T-helper 2 cell (primary cell): ENCODE measurements at places on chromosomes 5 and 9.

DNA sequence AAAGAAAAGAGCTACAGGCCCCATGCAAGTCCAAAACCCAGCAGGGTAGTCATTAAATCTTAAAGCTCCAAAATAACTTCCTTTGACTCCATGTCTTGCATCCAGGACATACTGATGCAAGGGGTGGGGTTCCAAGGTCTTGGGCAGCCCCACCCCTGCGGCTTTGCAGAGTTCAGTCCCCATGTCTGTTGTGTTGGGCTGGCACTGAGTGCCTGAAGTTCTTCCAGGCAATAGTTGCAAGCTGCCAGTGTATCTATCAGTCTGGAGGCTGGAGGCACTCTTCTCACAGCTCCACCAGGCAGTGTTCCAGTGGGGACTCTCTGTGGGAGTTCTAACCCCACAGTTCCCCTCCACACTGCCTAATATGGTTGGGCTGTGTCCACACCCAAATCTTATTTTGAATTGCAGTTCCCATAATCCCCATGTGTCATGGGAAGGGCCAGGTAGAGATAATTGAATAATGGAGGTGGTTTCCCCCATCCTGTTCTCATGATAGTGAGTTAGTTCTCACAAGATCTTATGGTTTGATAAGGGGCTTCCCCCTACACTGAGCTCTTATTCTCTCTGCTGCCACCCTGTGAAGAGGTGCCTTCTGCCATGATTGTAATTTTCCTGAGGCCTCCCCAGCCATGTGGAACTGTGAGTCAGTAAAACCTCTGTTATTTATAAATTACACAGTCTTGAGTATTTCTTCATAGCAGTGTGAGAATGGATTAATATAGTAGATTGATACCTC is 237.5 kb upstream of the ADRA1B start:
- DNase-seq = no peak

- no peak for DNase-seq
Measured at GRCh38 chr9:91782708-91783214, 167.3 kb downstream of the ROR2 start.

DNA sequence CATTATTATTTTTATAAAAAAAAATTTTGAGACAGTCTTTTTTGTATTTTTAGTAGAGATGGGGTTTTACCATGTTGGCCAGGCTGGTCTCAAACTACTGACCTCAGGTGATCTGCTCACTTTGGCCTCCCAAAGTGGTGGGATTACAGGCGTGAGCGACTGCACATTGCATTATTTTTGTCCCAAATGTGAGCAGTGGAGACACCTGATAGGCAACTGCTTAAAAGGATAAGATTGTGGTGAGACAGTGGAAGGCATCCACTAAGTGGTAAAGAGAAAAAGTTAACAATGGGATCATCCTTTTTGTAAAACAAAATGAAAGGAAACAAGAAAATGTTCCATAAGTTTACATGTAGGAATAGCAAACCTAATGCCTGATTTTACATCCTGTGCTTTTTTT is 2.0 kb upstream of the CENPH start:
- no peak for DNase-seq

DNA sequence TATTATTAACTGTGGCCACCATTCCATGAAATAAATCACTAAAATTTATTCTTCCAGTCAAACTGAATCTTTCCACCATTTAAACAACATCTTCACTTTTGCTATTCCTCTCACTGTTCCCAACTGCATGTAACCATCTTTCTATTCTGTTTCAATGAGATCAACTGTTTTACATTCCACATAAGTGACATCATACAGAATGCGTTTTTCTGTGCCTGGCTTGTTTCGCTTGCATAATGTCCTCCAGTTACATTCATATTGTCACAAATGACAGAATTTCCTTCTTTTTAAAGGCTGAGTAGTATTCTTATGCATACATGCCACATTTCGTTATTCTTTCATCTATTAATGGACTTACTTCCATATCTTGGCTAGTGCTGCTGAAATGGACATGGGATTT is 738.2 kb downstream of the SEMA5A start:
- no peak for DNase-seq

DNA sequence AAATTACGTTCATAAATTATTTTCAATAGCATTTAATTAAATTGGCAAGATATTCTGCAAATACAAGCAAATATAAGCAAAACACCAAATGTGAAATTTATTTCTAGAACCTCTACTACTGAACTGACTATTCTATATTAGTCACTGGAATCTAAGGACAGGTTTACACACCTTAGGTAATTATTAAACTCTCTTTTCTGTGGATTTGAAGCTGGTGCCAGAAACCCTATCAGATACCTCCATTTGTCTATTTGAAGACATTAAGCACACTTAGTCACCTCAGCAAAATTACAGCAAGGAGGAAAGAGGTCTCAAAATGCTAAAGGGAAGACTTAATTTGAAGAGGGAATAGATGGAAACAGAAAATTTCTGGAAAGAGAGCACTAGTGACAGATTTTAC is 83.4 kb downstream of the CPLANE1 start:
- DNase-seq = no peak

- no peak for DNase-seq
Measured at GRCh38 chr5:129120158-129120581, 25.6 kb downstream of the ISOC1 start.

GRCh38 chr9:1536522-1537170 is 478.5 kb upstream of the SMARCA2 start:
- no peak for DNase-seq

DNA sequence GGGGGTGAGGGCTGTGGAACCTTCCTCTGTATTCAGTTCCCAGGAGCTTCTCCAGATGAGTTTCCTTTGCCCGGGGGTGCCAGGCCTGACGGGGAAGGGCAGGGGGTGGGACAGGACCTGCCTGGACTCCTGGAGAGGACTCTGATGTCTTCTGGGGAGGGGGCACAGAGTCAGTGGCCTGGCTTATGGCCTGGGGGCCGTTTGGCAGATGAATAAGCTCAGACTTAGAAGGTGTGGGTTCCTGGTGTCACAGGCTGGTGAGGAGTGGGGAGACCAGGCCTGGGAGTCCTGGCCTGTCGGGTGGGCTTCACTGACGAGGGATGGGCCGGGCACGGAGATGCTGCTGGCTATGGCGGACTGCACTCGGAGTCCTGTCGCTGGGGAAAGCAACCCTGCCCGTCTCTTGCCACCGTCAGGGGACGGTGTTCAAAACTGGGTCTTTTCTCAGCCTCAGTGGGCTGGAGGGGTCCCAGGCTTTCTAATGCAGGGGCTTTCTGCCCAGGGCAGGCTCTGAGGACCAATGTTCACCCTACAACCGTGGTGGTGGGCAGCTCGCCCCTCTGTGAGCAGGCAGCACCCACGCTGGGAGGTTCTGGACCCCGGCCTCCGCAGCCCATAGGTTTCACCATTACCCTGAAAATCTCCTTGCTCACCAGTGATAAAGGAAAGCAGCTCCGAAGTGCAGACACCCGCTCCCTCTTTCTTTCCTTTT is 16.2 kb downstream of the COL5A1 start:
- no peak for DNase-seq

- DNase-seq = no peak
Measured at GRCh38 chr5:87916320-87916719, 352.3 kb downstream of the TMEM161B start.

- peak; percentile 60 for DNase-seq
Measured at GRCh38 chr5:55440188-55440646, 94.5 kb downstream of the PLPP1 start.

- no peak for DNase-seq
Measured at GRCh38 chr5:135186662-135187522, 152.9 kb upstream of the PITX1 start.

- DNase-seq = no peak
Measured at GRCh38 chr9:137745541-137745991, 126.8 kb downstream of the EHMT1 start.

GRCh38 chr5:74543162-74543995 is 97.1 kb downstream of the ENC1 start:
- DNase-seq = no peak

DNA sequence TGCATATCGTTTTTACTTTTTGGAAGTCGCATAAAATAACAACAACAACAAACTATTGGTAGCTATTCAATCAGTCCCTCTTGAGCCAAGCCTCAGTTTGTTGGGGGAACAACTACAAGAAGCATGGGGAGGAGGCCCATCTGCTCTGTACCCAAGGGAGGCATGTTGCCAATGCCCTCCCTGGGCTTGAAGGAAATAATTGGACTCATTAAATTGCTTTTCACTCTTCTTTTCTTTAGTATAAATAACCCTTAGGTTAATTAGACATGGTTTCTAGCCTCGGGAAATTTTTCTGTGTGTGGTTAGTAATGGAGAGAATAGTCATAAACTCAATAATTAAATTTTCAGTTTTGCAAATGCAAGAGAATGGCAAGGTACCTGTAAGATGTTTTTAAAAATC is 500.7 kb downstream of the TLE4 start:
- no peak for DNase-seq
